ENCODE measurements at places on chromosomes 7 and 10. TPM values are rescaled to one million over a fixed set of nuclear protein-coding genes. Genes with fewer than 3 reads are reported as not detected.

The ABCB1 gene
- 1.5 TPM for total RNA-seq

The WEE2 gene
- not detected for total RNA-seq

The MMP21 gene
- not detected for total RNA-seq

The OR9A4 gene
- total RNA-seq = not detected

The POM121C gene
- 18.9 TPM for total RNA-seq

The LMBR1 gene
- 56.6 TPM for total RNA-seq

The PNLIP gene
- not detected for total RNA-seq

The GBF1 gene
- total RNA-seq = 50.8 TPM

The EGFR gene
- total RNA-seq = 47.8 TPM

The HABP2 gene
- total RNA-seq = not detected

The TMEM176B gene
- total RNA-seq = not detected

The UTF1 gene
- total RNA-seq = not detected

The FBXL13 gene
- 2.0 TPM for total RNA-seq

The GRM3 gene
- not detected for total RNA-seq

The MKI67 gene
- total RNA-seq = 7.4 TPM

The CFAP69 gene
- 10.6 TPM for total RNA-seq

Measured in smooth muscle cell of the pulmonary artery (primary cell).